ENCODE measurements at places on chromosomes 2 and 18.
A peak's percentile ranks its signal among the peaks of the same experiment; 100 is the strongest.

DNA sequence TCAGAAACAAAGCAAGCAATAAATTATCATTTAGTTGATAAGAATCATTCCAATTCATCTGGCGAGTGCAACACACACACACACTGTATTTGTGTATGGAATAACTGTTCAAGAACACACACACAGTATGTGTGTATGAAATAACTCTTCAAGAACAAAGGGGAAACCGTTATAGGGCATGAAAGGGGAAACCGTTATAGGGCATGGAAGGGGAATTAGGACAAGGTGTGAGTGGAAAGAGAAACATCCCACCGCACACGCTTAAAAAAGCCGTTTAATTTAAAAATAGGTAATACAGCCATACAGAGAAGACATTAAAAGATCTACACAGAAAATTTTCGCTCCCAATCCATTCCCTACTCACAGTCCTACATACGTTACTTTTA lies 607 bp upstream of the TSN start:
- DNase-seq = no peak

GRCh38 chr18:44816477-44816876 lies 135.8 kb downstream of the SETBP1 start:
- DNase-seq = no peak

- peak; percentile 34 for DNase-seq
Measured at GRCh38 chr2:671072-671471, 6.1 kb downstream of the TMEM18 start.

- DNase-seq = no peak
Measured at GRCh38 chr2:190052307-190052706, 10.2 kb downstream of the MSTN start.

DNA sequence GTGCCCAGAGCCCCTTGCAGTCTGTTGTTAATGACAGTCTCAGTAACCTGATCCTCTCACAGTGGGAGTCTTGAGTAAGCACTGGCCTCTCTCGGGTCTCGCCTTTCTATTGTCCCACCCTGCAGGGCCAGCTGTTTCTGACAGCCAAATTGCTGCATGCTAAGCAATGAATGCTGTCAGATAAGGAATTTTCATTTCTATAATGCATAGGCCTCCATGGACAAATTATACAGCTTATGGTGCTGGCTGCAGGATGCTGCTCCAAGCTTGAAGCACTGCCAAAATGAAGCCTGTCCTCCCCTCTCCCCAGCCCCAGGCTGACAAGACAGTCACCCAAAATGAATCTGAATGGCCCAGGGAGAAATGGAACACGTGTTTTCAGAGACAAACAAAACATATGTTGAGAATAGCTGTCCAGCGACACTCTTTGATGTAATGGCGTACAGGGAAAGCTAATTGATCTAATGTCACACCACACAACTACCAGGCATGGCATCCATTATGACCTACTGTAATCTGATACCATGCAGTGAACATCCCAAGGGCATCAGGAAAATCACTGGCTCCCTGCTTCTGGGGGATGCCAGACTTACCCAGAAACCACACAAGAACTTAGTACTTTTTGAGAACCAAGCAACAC lies 36.8 kb downstream of the ACVR1 start:
- DNase-seq = no peak

- DNase-seq = no peak
Measured at GRCh38 chr18:31243740-31244512, 74.0 kb upstream of the DSG1 start.

GRCh38 chr2:95158441-95158840 lies 1.2 kb downstream of the ZNF514 start:
- DNase-seq = no peak

GRCh38 chr2:179694963-179695362 lies 166.4 kb downstream of the ZNF385B start:
- no peak for DNase-seq

GRCh38 chr18:1133541-1133940 lies 228.9 kb downstream of the ADCYAP1 start:
- DNase-seq = no peak

- no peak for DNase-seq
Measured at GRCh38 chr2:51165534-51166260, 133.8 kb upstream of the NRXN1 start.

- no peak for DNase-seq
Measured at GRCh38 chr2:75573145-75573878, 12.6 kb upstream of the EVA1A start.

- no peak for DNase-seq
Measured at GRCh38 chr2:134493797-134494196, 225.0 kb downstream of the TMEM163 start.

- no peak for DNase-seq
Measured at GRCh38 chr18:74066018-74066417, 81.6 kb downstream of the FBXO15 start.

- DNase-seq = no peak
Measured at GRCh38 chr2:80302001-80302313, 2.6 kb downstream of the LRRTM1 start.

- DNase-seq = no peak
Measured at GRCh38 chr2:197215748-197216360, 94.7 kb downstream of the ANKRD44 start.

DNA sequence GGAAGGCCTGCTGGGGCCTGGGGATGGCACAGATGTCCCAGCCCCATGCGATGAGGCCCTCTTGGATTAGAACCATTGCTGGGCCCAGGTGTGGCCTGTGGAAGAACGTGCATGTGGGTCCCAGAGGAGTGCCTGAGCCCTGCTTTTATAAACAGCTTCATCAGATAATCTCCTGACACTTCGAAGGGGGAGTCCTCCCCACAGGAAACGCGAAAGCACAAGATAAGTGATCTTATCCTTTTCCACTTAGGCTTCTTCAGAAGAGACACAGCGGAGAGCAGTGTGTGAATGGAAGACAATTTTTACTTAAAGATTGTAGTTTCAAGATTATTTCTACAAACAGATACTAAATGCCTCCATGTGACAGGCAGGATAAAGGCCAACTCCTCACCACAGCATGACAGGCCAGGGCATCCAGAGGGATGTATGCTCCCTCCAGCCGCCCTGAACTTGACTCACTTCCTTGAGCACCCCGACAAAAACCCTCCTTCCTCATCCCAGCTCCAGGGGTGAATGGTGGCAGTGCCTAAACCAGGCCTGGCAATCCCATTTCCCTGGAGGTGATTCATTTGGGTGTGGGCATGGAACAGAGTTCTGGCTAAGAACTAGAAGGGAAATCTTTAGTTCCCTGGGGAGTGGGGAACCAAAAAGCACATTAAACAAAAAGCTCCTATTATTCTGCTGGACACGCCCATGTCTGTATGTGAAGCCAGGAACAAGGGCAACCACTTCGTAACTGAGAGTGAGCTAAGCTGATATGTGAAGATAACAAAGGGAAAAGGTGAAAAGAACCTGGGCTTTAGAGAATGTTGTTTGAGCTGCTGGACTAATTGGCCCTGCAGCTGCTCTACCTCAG lies 56.2 kb upstream of the TMEM163 start:
- no peak for DNase-seq

GRCh38 chr18:58392324-58393000 lies 236.4 kb downstream of the ALPK2 start:
- no peak for DNase-seq

DNA sequence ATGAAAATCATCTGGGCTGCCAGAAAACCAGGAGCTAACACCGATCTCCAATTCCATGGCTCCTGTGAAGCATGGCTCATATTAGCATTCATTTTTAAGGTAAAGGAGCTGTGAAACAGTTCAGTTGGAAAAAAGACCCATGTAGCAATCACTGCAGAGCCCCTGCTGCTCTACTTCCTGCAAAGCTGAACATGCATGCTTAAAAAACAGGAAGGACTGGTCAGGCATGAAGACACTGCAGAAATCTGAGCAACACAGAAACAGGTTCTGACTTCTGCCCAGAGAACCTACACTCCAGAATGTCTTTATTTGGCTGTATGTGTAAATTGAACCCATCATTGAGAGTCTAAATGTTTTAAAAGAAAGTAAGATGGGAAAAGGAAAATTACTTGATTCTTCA lies 950.6 kb downstream of the DCDC2C start:
- DNase-seq = no peak

- no peak for DNase-seq
Measured at GRCh38 chr2:240347949-240348500, 87.4 kb upstream of the GPC1 start.

DNA sequence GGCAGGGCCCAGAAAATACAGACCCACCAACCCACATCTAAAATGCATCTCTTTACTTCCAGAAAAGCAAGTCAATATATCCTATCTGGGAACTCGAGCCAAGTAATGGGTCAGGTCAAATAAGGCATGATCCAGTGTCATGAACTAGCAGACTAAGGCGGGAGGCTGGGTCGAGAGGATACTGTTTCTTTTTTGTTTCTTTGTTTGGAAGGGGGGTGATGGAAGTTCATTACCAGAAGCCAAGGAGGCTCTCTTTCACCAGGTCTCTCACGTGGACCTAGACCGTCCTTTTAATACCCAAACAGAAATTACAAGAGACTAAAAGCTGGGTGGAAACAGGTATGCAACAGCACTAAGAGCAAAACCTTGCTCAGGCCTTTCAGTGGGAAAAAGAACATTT lies 108.3 kb downstream of the HDAC4 start:
- DNase-seq = no peak

- no peak for DNase-seq
Measured at GRCh38 chr18:43079422-43079821, 36.1 kb downstream of the RIT2 start.

DNA sequence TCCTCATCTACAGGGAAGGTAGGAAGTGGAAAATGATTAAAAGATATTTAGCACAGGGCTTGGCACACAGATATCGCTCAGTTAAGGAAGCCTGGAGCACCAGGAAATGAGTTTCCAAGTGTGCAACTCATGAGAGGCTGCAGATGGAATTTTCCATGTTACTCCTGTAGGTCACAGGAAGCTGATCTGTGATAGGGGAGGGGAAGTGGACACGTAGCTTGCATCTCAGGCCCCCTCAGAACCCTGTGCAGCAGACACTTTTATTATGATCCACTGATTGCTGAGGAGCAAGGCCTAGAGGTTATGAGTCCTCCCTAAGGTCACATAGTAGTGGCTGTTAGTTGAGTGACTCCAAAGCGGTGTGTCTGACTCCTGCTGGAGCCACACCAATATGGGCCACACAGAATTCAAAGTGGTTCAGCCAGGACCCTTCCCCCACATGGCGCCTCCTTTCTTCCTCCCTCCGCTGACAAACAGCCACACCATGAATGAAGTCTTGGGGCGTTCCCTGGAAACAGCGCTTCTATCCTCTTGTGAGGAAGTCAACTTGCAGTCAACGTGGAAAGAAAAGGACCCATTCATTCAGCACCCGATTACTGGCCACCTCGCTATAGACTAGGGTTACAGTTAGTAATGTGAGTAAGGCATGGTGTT lies 21.5 kb downstream of the DYSF start:
- no peak for DNase-seq

- no peak for DNase-seq
Measured at GRCh38 chr2:96869281-96869821, 529 bp downstream of the SEMA4C start.

DNA sequence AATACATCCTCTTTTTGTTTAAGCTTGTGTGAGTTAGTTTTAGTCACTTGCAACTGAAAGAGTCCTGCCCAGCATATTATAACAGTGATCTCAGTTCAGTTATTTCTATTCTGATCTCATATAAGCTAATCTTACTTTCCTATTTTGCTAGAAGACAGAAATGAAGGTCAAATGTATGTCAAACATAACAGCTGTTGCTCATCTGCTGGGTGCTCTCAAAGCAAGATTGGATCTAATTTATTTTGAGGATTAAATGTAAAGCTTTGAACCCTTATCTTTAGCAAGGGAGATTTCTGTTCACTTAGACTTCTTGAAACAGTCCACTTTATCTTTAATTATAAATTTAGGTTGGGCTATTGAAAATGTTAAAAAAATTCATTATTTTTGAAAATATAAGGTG lies 31.2 kb downstream of the CRYGD start:
- no peak for DNase-seq

GRCh38 chr2:152058655-152059054 lies 40.2 kb downstream of the CACNB4 start:
- no peak for DNase-seq

DNA sequence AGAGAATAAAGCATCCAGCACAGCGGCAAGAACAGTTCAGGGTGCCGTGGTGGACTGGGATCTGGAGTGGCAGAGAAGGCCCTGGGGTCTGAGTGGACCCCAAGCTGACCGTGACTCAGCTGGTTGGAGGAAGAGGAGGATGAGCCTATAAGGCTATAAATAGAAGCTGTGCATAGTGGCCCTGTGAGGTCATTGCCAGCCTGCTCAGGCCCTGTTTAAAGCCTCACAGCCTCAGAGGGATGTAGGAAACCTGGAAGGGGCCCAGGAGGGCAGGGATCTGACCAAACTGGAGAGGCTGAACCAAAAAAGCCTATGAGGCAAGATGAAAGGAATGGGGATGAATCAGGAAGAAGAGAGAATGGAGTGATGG lies 11.3 kb upstream of the DES start:
- DNase-seq = no peak

DNA sequence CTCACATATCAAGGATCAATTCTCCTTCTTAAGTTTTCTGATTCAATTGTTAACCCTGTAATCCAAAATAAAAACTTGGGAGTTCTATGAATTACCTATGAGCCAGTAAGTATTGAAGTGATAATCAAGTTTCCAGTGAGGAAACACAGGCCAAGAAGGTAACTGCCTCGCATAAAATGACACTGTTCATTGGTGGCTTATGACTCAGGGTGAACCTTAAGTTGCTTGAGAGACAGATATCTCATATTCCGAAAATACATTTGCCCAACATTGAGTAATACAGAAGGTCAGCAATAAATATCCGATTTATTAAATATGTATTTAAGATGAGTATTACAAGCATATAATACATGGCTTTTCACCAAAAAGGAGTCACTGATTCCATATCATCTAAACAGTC lies 31.9 kb downstream of the PSME4 start:
- DNase-seq = no peak

DNA sequence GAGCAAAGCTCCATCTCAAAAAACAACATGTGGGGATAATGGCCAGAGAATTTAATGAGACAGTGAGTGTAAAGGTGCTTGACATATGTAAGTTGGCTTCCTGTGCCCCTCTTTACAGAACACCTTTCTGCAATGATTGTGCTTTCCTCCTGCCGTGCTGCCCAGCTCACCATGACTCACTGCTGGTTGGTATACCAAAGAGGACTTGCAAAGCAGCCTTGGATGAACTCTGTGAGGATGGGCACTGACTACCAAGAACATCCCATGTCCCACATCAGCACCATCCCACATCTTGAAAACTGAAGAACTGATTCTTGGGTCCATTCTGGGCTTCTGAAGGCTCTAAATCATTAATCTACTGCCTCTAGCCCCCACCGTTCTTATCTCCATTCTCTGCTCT lies 52.2 kb downstream of the NGEF start:
- DNase-seq = no peak

DNA sequence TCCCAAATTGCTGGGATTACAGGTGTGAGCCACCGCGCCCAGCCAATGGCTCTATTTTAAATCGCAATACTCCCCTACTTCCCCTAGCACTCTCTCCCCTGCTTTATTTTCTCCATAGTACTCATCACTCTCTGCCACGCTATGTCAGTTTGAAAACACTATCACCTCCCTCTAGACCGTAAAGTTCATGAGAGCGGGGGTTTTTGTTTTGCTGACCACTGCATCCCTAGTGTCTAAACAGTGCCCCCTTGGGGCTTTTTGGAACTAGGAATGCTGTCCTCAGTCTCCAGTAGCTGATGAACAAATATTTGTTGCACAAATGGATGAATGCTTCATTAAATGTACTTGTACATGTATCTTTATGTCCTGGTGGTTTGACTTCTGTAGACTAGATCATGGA lies 44.1 kb downstream of the ATOH8 start:
- no peak for DNase-seq
